ENCODE measurements at places on chromosomes 5 and 9. TPM values are rescaled to one million over a fixed set of nuclear protein-coding genes. Genes with fewer than 3 reads are reported as not detected.

FRMD3 gene
- 10.8 TPM for total RNA-seq

BSPRY gene
- 10.8 TPM for total RNA-seq

ABCA2 gene
- 44.3 TPM for total RNA-seq

PCDHGA11 gene
- 2.6 TPM for total RNA-seq

DNA sequence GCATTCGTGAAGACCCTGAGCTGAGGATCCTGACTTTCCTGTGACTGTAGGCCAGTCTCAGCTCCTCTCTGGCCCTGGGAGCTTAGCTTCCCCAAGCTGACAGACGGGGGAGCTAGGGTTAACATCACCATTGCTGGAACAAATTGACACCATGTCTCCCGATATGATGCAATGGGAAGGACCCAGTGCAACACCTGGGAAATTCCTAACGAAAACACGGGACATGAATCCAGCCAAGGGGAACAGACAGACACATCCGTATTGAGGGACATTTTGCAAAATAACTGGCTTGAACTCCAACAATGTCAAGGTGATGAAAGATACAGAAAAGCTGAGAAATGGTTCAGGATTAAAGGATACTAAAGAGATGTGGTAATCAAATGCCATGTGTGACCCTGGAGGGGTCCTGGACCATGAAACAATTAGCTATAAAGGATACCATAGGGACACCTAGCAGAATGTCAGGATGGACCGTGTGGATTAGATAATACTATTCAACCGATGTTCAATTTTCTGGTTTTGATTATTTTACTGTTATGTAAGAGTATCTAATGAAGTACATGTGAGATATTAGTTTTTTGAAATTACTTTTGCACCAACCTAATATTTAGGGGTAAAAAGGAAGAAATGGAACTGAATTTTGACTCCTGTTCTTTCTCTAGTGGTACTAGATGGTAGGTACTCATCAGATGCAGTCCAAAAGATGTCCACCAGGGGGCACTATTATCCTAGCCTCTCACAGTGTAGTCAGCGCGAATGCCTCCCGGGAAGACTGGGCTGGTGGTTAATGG lies 52.7 kb downstream of the NDST1 start:
- no peak overlapping the region for H3K27ac ChIP-seq
- no peak for DNase-seq
- peaks cover 11% of the 10 kb centered on the region for H3K36me3 ChIP-seq
- H3K27me3 ChIP-seq: no peaks in the 10 kb centered on the region

GRCh38 chr5:58405175-58405574 lies 54.7 kb downstream of the PLK2 start:
- no peaks in the 10 kb centered on the region for H3K4me1 ChIP-seq
- no peaks in the 10 kb centered on the region for H3K36me3 ChIP-seq
- no peak overlapping the region for H3K27ac ChIP-seq
- H3K4me3 ChIP-seq: no peak overlapping the region

DNA sequence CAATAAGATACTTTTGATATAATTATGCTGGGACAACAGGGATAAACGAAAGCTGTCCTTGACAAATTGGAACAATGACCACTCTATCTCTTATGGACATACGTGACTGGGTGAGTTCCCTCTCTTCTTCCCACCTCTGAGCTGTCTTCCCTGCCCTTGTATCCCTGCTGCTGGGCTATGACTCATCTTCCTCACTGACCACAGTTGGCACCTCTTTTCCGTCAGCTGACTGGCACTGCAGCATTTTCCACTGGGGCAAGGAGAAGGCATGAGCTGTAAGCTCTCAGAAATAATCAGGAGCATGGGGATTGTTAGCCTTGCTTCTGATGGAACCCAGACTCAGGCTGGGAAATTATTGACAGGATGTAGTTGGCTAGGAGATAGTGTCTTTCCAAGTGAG lies 48.7 kb downstream of the PCSK1 start:
- no peaks in the 10 kb centered on the region for H3K4me1 ChIP-seq
- H3K27me3 ChIP-seq: no peaks in the 10 kb centered on the region
- H3K27ac ChIP-seq: no peak overlapping the region

GRCh38 chr5:159338118-159338517 lies 7.8 kb upstream of the IL12B start:
- no peak overlapping the region for H3K4me3 ChIP-seq
- H3K36me3 ChIP-seq: no peaks in the 10 kb centered on the region
- no peak overlapping the region for H3K27ac ChIP-seq
- H3K27me3 ChIP-seq: no peaks in the 10 kb centered on the region
- no peak for DNase-seq
- H3K4me1 ChIP-seq: peaks cover 15% of the 10 kb centered on the region

- no peaks in the 10 kb centered on the region for H3K27me3 ChIP-seq
- H3K36me3 ChIP-seq: no peaks in the 10 kb centered on the region
- no peaks in the 10 kb centered on the region for H3K4me1 ChIP-seq
- no peak overlapping the region for H3K27ac ChIP-seq
- H3K4me3 ChIP-seq: no peak overlapping the region
Observed at GRCh38 chr9:3954331-3955304, 345.2 kb downstream of the GLIS3 start.
